Right lung (tissue), 10 donors: ENCODE measurements at places on chromosomes 2 and 18. TPM values are rescaled to one million over a fixed set of nuclear protein-coding genes. Genes with fewer than 3 reads are reported as not detected.

DNA sequence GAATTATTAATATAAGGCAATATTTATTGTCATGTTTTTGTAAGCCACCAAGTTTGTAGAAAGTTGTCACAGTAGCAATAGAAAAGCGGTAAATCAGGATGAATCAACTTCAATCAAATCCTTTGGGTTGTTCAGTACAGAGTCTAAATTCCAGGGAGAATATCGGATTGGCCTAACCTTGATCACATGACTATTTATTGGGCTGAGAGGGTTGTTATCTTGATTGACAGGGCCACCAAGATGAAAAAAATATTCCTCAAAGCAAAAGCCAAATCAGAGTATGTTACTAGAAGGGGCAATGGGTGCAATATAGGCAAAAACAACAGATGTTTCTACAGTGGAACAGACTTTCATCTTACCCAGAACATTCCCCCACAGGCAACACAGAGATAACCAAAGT, 270.0 kb downstream of the METTL4 start:
- DNase-seq = no peak

DNA sequence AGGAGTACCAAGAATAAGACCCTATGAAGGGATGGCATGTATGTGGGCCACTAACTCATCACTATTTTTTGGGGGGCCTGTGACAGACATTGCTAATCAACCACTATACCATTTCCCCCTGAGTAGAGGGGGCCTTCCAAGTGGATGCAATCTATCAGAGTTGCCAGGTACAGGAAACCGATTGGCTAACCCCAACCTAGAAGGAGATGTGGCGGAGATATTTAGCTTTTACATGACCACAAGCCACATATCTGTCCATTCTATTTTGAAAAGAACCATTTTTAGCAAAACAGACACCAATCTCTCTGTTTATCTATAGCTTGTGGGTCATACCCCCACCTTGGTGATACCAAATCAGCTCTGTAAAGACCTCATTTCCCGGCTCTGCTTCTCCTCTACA, 51.0 kb downstream of the PAX8 start:
- DNase-seq = no peak

DNA sequence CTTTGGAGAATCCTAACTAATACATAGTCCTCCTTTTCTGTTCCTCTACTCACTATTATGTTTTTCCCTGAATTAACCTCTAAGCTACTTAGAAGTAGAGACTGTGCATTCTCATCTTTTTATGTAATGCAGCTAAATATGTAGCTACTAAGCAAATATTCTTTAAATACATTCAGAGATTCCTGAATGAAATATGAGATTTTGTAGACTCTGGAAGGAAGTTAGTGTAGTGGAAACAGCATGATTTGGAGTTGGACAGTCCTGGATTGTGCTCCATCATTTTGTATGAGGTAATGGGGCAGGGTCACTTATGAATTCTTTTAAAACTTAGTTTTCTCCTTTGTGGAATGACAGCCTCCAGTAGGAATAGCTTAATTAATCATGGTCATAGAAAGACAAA, 24.7 kb upstream of the NT5C1B start:
- DNase-seq = no peak

- no peak for DNase-seq
Measured at GRCh38 chr18:29849144-29849543, 1193.4 kb downstream of the DSC3 start.

DNA sequence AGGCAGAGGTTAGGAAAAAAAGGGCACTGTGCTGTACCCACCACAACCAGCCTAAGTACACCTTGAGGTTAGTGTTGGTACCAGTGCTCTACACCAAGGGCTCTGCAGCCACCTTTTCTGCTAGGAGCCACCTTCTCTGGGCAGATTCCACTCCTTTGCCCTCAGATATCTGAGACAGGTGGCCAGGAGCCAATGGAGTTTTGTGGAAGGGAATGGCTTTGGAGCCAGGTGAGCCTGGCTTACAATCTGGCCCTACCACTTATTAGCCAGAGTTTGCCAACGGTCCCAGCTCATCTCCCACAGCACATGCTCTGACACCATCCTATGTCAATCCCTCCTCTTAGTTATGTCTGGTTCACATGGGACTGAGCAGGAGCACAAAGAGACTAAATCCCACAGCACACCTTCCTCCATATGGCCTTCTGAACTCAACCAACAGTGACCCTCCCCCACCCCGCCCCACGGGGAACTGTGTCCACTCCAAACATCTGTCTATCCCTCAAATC, 77.5 kb downstream of the CLHC1 start:
- DNase-seq = no peak

DNA sequence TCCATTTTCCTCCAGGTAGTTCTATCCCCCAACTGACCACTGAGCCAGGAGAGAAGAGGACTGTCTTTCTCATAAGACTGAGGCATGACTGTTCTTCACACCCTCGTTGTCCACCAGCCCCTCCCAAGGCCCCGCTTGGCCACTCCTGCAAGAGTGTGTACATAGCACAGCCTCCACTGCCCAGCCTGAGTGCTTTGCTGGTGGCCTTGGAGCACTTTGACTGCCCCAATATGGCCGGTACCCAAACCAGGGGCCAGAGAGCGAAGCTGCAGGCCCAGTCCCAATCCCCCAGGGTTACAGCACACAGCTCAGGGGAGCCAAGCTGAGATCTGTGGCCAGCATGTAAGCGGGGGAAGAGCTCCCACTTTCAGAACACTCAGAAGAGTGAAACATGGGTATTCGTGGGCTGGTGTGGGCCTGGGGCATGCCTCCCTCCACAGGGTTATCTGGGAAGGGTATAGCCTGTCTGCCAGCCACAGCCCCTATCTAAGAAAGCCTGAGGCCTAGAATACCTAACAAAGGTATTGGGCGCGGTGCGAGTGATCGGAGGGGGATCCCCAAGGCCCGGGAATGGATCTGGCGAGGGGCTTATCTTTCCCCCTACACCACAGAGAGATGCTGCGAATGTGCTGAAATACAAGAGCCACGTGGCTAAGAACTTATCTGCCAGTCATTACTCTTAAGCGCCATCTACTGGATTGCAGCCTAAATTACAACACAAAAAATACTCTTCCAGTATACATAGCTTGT, 163.8 kb downstream of the WDPCP start:
- DNase-seq = no peak

DNA sequence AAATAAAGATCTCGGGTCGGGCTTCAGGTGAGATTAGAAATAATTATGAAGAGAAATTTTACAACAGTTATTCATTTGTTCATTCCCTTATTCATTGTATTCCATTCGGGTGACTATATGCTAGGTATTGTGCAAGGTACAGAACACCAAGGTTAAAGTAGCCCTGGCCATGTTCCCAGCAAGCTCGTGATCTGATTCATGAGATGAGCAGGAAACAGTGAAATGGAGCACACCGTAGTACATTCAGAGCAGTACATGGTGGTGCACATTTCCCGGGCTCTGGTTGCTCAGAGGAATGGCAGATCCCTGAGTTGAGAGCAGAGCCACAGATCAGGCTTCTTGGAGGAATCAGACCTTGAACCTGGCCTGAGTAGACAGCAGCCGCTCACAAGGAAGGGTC, 87.7 kb downstream of the PRKRA start:
- no peak for DNase-seq

DNA sequence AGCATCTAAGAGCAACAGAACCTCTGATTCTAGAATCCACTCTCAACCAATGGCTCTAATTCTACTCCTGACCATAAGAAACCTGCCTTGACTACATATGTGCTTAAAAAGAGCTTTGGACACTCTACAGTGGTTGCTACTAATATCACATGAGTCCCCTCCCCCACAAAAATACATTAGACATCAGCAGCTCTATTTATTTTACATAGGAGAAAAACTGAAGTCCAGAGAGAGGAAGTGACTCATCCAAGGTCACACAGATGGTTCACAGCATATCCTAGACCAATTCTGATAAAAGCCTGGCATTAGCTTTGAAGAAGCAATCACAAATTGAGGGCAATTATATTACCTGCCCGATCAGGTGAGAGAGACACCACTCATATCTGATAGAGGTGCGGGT, 49.8 kb downstream of the ALK start:
- DNase-seq = no peak

DNA sequence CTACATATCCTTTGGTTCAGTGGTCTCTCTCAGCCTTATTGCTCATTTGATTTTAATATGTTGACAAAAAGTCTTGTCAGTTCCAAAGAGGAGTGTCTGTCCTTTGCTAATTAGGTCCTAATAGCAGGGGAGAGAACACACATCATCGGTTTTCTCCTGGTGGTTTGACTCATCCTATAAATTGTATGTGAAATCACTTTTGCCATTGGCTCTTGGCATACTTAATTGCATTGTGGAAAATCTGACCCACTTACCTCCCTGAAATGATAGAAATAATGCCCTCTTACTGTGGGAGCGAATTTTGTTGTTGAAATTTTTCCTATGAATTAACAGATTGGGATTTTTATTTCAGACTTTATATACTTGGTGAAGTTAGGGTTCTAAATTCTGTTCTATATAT, 58.3 kb downstream of the MTCL1 start:
- DNase-seq = no peak

SLC9A4 gene
- polyA plus RNA-seq = 0.03 TPM

TUBB8B gene
- polyA plus RNA-seq = 0.96 TPM

MROH2A gene
- 0.55 TPM for polyA plus RNA-seq

RAPH1 gene
- 23.9 TPM for polyA plus RNA-seq

STARD6 gene
- 0.15 TPM for polyA plus RNA-seq
